ENCODE measurements at places on chromosomes 4 and X.

GRCh38 chr4:43564591-43564990, 672.1 kb downstream of the GRXCR1 start:
- no peak for DNase-seq

DNA sequence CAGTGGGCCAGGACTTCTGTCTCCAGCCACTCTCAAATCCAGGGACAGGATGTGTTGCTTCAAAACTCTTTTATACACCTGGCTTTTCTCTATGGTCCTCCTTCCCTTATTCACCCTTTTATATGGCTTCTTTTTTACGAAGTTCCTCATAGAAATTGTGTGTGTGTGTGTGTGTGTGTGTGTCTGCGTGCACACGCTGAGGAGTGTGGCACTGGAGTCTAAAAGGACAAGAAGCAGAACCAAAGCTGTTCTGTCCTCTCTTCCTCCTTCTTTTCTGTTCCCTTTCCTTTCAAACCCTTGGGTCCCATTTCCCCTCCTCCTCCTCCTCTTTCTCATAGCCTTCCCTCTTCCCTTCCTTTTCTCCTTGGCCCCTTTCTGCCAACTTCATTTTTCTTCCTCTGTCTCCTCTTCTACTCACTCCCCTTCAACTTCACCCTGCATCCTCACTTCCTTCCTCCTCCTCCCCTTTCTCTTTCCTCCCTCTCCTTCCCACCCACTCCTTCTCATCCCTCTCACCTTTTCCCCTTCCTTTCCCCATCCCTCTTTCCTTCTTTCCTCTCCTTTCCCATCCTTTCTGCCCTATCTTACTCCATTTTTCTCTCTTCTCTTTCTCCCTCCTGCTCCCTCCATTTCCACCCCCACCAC, 360.5 kb downstream of the MID1IP1 start:
- no peak for DNase-seq

DNA sequence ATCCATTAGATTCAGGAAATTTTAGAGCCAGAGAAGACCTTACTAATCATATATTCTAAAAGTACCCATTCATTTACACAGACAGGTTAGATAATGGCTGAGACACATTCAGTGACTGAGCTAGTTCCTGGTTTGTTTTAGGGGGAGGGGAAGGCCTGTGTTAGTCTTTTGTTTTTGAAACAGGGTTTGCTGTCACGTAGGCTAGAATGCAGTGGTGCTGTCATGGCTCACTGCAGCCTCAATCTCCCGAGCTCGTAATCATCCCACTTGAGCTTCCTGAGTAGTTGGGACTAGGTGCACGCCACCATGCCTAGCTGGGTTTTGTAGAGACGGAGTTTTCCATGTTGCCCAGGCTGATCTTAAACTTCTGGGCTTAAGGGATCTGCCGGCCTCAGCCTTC, 10.1 kb downstream of the RBPJ start:
- peak; percentile 88 for DNase-seq

- DNase-seq, result no peak
These were observed 64.3 kb downstream of the LRBA start for GRCh38 chr4:150950657-150951288.

DNA sequence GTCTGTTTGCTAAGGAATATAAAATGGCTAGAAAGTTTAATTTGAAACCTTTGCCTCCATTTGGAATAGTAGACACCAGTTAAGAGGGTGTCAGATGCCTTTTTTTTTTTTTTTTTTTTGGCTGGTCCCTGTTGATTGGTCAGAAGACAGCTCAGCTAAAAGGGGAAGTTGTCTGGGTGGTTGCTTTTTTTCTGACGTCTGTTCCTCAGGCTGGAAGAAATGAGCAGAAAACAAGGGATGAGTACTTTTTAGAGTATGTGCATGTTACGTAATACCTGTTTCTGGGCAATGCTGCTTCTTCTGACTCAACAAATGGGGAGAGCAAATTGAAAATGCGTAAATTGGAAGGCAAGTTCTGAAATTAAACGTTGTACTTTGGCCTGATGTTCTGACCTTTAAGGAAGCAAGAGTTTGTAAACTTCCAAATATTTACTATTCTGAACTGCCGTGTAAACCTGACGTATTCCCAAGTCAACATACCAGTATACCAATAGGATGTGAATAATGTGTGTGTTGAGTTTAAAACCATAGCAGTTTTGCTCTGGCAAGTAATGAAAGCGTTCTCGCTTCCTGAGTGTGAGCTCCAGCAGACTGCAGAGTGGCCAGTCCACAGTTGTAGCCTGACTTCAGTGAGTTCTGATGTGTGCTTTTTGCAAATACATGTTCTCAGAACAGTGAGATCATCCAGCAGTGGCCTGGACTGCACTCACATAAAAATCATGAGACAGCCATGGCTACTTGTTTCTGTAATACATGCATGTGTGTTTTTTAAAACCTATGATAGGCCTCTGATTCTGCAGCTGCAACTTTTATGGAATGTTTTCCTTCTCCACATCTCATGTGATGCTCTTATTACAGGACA, 1.7 kb downstream of the SAT1 start:
- no peak for DNase-seq

- no peak for DNase-seq
These were observed 115.4 kb downstream of the PTTG2 start for GRCh38 chr4:38075370-38076152.

GRCh38 chrX:119688911-119689321, 4.1 kb downstream of the SEPTIN6 start:
- no peak for DNase-seq

GRCh38 chrX:110588853-110589252, 206.8 kb downstream of the CHRDL1 start:
- no peak for DNase-seq

- no peak for DNase-seq
These were observed 78.3 kb downstream of the GASK1B start for GRCh38 chr4:158094413-158095134.

GRCh38 chr4:17578482-17578891, 1.5 kb downstream of the LAP3 start:
- DNase-seq, result no peak

DNA sequence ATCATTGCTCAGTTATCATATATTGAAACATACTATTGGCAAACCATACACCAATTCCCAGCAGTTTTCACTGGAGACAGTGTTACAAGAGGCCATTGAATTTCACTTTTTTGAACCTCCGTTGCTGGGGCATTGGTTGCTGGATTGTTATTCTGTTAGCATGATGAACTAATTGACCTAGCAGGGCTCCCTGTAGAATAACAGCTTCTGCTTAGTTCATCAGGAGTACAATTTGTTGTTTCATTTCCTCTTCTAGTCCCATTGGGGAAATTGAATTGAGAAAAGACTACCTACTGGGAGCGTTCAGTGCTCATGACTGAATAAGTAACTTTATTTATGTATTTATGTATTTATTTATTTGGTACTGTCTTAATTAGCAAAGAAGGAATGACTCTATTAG, 151.6 kb downstream of the SLIT2 start:
- no peak for DNase-seq

DNA sequence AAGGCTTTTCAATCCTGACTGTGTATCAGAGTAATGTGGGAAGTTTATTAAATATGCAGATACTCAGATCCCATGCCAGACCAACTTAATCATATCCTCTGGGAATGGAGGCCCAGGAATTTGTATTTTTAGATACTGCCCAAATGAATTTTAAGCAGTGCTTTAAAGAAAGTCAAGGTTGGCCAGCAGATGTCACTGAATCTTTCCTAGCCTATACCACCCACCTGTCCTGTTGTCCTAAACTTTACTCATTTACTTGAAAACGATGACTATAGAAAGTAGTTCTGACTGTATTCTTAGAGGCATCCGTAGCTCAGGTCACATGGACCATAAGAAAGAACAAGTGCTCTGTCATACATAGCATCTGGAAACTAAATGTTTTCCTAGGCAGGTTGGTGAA, 79.9 kb downstream of the AMOT start:
- DNase-seq, result no peak

GRCh38 chr4:118734491-118735205, 49.5 kb downstream of the METTL14 start:
- DNase-seq, result no peak

GRCh38 chrX:81195259-81195658, 6.5 kb downstream of the HMGN5 start:
- DNase-seq, result no peak

DNA sequence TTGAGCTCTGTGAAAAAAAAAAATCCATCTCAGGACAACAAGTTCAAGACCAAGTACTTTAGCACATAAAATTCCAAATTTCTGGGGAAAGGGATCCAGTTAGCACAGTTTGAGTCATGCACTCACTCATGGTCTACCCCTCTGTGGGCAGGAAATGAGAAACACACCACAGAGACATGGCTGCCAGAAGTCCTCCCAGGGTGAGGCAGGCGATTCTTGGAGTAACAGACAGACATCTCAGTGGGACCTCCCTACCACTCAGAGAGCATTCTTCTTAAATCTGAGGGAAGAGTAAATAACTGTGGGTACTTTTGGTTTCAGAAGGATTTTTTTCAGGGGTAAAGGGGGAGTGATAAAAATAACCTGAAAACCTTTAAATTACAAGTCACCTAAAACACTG, 14.1 kb downstream of the CXCL1 start:
- no peak for DNase-seq

- no peak for DNase-seq
These were observed 31.4 kb upstream of the STS start for GRCh38 chrX:7116081-7116480.

DNA sequence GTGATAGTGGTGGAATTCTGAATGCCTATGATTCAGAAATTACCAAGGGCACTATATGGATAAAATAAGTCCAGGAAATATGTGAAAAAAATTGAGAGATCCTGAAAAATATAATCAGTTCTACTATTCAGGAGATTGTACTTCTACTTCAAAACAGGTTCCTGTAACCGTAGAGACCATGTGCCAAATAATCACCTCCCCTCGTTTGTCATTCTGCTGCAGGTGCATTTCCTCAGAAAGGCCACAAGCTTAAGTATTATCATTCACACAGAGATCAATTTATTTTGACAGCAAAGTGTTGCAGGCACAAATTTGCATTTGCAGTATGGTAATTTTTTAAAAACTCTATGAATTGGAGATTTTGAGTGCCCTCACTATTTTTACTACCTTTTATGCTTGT, 1000.0 kb downstream of the CCSER1 start:
- no peak for DNase-seq

Data from NCI-H2029 treated with DMSO at 0.1 percent for 48 hours (cell line).